ENCODE measurements at places on chromosomes 1 and 21.

- DNase-seq, result no peak
Observed at GRCh38 chr1:37274486-37274885, 199.9 kb upstream of the ZC3H12A start.

DNA sequence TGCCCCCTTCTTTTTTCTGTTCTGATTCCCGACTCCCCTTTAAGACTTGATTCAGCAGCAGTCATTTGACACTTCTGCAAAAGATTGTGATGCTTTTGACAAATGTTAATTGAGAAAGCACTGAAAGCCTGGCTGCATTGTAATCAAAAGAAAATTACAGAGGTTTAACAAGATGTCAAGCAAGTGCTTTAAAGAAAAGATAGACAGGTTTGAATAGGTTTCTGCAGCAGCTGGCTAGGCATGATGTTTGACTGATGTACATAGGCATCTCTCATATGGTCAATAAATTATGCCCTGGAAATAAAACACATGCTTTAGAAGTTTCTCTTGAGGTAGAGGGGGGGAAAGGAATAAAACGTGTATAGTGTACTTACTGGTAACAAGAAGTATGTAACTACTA lies 147.8 kb downstream of the ADGRL2 start:
- DNase-seq, result no peak

DNA sequence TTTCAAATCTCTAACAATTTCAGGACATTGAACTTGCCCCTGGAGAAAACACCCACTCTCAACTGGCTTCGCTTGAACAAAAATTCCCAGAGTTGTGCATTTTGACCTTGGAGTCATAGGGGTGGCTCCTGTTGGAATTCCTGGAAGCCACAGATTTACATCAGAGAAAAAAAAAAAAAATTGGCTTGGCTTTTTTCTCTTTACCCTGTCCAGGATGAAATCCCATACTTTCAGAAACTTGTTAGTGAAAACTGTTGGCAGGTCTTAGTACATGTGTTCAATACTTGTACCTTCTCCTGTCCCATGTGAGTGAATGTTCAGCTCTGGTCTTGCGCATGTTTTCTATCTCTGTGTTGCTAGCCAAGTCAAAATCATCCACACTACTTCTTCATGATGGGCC lies 228.8 kb downstream of the TGFB2 start:
- no peak for DNase-seq

GRCh38 chr1:93394514-93394913 lies 48.8 kb downstream of the DR1 start:
- no peak for DNase-seq

GRCh38 chr1:164772635-164773034 lies 213.7 kb downstream of the PBX1 start:
- DNase-seq, result no peak

DNA sequence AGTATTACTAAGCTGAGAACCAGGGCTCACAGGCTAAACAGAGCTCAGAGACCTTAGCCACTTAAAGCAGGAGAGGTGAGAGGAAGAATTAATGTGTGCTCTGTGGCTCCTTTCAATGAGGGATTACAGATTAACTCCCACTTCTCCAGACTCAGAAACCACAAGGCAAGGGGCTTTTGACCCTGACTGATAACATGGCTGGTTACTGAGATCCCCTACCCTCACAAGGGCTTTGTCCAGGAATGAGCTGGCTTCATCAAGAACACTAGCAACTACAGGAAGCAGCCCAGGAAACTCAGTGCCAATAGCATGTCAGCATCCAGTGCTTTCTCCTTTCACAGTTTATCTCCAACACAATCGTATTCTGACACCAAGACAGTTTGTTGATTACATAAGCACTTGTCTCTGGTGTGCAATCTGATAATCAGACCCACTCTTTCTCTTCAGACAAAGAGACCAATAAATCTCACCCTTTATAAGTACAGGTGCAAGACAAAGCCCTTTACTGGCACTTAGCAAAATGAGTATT lies 38.8 kb downstream of the ERI3 start:
- DNase-seq, result no peak

DNA sequence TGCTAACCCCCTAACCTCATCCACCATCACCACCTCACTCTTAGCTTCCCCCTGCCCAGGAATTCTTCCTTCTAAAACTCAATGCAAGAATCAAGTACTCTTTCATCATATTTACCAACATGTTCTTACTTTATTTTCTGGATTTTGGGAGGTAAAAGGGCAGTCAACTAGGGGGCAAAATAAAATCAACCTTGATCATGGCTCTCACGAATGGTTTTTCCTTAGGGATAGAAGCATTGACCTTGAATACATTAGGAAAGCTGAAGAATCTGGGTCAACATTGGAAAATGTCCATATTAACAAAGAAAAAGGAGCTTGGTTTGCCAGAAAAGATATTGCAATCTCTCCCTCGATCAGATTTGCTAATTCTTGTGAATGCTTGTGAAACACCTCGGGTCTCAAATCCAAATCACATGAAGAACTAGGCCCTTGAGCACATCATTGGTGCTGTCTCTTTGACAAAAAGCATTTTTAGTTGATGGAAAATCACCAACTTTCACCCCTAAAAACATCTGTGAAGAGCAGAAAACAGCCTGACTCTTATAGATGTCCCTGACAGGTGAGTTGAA lies 58.9 kb downstream of the ZC3H11B start:
- DNase-seq, result no peak

- no peak for DNase-seq
Observed at GRCh38 chr1:125085720-125086591, 3901.2 kb downstream of the SRGAP2C start.

DNA sequence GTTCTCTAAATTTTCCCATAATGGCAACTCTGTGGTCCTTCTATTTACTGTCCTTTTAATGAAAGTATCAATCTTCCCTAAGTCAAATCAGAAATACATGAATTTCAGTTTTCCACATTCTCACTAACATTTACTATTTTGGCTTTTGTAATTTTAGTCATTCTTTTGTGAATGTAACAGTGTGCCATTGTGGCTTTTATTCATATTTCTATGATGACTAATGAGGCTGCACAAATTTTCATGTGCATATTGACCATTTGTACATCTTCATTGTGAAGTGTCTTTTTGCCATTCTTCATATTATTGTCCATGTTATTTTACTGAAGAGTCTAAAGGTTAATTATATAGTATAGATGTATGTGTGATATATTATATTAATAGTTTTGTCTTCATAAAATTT lies 431.0 kb upstream of the BRINP3 start:
- DNase-seq, result no peak

GRCh38 chr1:243391355-243391754 lies 135.5 kb downstream of the SDCCAG8 start:
- DNase-seq, result no peak

DNA sequence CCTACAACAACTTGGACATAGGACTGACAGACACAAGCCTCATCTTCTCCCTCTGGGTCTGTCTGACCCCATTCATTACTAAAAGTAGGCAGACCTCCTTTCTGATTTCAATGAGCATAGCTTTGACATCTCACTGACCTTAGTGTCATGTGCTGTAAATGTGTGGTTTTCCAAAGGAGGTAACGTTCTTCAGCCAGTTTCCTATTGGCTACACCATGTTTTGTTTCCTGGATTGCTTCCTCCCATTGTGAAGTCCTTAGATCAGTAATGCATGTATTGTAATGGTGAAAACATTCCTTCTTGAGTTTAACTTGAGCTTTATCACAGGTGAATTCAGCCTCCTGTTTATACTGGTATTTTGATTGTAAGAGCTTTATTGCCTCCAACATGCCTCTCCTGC lies 20.6 kb downstream of the STXBP3 start:
- no peak for DNase-seq

DNA sequence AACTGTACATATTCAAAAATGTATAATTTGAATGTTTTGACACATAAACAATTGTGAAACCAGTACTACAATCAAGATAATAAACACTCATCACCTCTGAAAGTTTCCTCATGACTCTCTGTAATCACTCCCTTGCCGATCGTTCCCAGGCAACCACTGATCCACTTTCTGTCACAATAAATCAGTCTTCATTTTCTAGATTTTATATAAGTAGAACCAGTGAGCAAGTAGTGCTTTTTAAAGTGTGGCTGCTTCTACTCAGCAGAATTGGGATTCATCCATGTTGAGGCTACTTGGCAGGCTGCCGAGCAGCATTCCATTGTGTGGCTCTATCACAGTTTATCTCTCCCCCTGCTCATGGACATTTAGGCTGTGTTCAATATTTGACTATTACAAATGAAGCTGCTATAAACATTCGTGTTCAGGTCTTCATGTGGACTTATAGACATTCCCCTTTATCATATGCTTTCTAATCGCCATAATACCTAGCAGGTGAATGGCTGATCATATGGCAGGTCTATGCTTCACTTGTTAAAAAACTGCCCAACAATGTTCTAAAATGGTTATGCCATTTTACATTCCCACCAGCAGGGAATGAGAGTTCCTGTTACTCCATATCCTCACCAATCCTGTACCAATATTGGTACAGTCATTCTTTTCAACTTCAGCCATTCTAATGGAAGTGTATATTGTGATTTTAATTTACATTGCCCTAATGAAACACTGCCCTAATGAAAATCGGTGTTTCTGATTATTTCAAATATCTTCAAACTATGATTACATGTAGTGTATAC lies 20.5 kb downstream of the TEX38 start:
- DNase-seq, result no peak

DNA sequence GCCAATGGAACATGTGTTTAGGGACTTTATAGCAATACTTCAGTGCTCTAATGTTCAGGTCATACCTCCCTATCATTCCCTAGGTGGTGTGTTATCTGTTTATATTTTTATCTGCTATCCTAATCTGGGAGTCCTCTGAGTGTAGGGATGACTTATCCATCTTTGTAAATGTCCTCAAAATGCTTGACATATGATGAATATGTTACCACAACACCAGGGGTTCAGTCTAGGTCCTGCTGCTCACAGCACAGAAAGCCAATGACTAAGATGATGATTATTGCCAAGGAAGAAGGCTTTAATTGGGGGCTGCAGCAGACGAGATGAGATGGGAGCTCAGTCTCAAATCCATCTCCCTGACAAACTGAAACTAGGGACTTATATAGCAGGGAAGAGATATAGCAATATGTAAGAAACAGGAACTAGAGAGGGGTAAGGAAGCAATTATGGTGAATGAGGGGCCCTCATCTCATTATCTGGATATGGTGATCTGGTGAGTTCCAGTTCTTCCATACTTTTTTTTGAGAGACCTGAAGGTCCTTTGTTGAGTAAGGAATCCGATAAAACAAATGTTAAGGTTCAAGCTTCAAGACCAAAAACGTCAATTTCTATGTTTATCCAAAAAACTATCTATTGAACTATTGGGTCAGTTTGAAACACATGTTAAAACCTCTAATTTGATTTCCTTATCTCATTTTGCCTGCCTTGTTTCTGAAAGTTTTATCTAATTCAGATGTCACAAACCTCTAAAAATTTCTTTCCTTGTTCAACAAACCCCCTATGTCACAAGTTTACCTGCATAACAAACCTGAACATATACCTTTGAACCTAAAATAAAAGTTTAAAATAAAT lies 256.7 kb upstream of the CACYBP start:
- no peak for DNase-seq

- no peak for DNase-seq
Observed at GRCh38 chr1:175494950-175495349, 248.4 kb downstream of the TNR start.

GRCh38 chr21:46214478-46215340 lies 13.9 kb downstream of the LSS start:
- DNase-seq, result no peak

GRCh38 chr1:2559509-2560298 lies 3.5 kb downstream of the TNFRSF14 start:
- DNase-seq, result no peak

- no peak for DNase-seq
Observed at GRCh38 chr1:232951180-232951579, 769 bp downstream of the NTPCR start.

DNA sequence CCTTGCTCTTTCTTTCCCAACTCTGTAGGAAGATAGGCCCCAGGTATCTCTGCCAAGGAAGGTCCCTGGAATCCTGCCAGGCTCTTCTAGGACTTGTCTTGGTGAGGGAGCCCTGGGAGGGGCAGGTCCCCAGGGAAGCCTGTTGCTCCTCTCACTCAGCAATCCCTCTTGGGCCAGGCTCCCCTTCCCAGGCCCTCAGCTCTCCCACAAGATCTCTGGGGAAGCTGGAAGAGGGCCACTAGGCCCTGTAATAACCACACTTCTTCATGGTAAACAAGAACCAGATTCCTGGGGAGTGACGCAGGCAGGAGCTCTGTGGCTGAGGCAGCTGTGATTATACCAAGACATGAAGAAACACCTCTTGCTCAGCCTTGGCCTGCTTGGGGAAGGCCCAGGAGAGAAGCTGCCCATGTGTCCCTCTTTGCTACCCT lies 9.9 kb upstream of the MAPKAPK2 start:
- no peak for DNase-seq

- no peak for DNase-seq
Observed at GRCh38 chr1:16237343-16237830, 404 bp upstream of the CPLANE2 start.

GRCh38 chr1:147735423-147735822 lies 25.0 kb downstream of the GJA5 start:
- no peak for DNase-seq

GRCh38 chr1:202800742-202801141 lies 7.5 kb downstream of the KDM5B start:
- no peak for DNase-seq

DNA sequence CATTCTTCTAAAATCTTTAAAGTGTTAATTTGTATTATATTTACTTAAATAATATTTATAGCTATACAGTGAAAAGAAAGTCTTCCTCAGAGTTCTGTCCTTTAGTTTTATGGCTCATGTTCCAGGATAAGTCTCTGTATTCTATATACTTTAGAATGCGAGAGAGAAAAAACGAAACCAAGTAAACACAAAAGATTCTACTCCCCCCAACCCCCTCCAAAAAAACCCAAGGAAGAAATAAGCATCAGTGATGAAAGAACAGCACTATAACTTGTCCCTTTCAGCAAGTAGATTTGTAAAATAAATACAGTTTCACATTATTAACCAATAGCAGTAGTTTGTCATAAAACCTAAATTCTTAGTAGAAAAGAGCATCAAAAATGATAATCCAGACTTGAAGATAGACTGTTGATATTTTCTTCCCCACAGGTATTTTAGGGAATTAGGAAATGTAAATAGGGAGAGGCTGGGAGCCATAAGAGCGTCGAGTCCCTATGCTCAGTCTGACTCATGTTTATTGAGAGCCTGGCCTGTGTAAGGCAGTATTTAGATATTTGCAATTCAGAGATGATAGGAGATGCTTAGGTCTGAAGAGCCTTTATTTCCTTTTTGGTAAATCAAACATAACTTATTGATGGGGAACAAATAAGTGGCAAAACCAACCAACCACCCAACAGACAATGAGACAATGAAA lies 35.5 kb downstream of the CDC14A start:
- DNase-seq, result no peak

DNA sequence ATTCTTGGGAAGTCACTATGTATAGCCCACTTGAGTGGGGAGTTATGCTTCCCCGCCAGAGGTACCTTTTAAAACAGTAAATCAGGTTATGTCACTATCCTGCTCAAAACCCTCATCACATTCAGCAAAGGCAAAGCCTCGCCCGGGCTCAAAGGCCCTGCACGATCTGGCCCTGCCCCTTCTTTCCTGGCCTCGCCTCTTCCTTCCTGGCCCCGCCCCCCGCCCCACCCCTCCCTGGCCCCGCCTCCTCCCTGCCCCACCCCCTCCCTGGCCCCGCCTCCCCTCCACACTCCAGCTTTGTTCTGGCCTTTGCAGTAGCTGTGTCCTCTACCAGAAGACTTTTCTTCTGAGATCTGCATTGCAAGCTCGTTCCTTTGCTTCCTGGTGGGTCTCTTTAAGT lies 6.6 kb downstream of the LDLRAD2 start:
- peak; percentile 9 for DNase-seq

Measured in stimulated activated CD4-positive, alpha-beta T cell treated with anti-CD3 and anti-CD28 coated beads, Interleukin-4, amount 100 ng/mL, for 4 hours (primary cell).